HEK293T (cell line): ENCODE measurements at places on chromosomes 4 and X.
A peak's percentile ranks its signal among the peaks of the same experiment; 100 is the strongest.

- no peak for DNase-seq
Measured at GRCh38 chr4:159735281-159736207, 632.7 kb downstream of the RAPGEF2 start.

DNA sequence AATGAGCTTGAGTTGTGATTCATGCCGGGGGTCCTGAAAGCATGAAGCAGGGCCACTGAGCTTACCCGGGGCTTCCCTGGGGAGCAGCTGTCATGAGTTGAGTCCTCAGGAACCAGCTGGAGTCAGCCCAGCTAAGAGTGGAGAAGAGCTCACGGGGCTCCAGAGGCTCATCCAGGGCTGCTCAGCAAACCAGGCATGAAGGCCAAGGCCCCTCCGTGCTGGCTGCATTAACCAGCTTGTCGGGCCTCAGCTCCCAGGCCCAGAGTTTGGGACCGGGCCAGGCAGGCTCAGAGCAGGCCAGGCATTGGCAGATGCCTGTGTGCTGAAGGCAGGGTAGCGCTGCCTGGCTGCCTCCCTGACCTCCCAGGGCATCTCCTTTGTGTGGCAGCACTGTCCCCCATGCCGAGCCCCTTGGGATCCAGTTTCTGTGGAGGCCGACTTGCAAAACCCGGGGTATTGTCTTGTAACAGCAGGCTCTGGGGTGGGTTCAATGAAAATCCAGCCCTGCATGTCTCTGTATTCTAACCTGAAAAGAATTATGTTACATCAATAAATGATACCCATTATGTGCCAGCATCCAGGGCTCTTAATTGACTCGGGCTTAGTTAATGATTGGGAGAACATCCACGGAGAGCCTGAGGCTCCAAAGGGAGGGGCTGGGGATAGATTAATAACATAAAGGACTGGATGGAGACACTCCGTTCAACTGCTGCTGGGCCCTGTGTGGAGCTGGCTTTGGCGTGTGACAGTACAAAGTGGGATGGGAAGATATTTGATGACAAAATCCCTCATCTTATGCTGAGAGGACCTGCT lies 68.0 kb upstream of the MSX1 start:
- no peak for DNase-seq

DNA sequence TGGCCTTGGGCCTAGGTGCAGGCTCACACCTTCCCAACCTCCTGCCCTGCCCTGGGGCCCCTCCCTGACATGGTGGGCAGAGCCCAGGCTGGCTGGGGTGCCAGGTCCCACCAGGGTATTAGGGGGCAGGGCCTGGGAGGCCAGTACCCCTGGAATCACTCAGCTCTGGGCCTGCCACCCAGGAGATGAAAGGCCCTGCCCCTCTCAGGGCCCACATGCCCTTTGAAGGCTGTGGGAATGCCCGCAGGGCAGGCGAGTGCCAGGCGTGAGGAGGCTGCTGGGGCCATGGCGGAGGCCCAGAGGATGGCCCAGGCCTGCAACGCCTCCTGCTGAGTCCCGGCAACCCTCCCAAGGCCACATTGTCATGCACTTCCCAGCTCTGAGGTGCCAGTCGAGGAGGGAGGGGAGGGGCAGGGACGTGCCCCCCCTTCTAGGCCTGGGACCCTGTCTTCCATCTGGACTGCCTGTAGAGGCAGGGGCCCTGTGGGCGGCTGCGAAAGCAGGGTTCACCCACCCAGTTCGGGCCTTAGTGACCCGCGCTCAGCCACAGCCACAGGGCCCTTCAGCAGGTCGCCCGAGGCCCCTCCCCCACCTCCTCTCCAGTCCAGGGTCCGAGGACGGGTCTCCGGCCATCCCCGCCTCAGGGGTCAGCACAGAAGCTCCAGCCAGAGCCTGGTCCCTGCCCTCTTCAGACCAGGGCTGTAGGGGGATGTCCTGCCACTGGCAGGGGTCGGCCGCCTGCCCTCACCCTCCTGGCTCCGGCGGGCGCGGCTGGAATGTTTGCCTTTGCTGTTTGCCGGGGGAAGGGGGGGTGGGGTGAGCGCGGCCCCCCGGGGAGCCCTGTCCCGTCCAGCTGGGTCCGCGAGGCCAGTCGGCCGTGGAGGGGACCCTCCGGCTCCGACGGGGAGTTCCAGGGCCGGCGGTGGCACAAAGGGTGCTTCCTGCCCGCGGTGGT lies 26.7 kb upstream of the FGFR3 start:
- DNase-seq: no peak

GRCh38 chrX:40996886-40997530 lies 88.2 kb upstream of the USP9X start:
- peak; percentile 64 for DNase-seq

GRCh38 chr4:183175631-183176232 lies 76.7 kb downstream of the WWC2 start:
- DNase-seq: no peak
